ENCODE measurements at places on chromosomes 2 and 18.
A peak's percentile ranks its signal among the peaks of the same experiment; 100 is the strongest.

GRCh38 chr2:82795446-82795845 is 1663.6 kb downstream of the SUCLG1 start:
- DNase-seq = peak; percentile 82

- no peak for DNase-seq
These were observed 819.4 kb downstream of the DCDC2C start for GRCh38 chr2:4522498-4523421.

DNA sequence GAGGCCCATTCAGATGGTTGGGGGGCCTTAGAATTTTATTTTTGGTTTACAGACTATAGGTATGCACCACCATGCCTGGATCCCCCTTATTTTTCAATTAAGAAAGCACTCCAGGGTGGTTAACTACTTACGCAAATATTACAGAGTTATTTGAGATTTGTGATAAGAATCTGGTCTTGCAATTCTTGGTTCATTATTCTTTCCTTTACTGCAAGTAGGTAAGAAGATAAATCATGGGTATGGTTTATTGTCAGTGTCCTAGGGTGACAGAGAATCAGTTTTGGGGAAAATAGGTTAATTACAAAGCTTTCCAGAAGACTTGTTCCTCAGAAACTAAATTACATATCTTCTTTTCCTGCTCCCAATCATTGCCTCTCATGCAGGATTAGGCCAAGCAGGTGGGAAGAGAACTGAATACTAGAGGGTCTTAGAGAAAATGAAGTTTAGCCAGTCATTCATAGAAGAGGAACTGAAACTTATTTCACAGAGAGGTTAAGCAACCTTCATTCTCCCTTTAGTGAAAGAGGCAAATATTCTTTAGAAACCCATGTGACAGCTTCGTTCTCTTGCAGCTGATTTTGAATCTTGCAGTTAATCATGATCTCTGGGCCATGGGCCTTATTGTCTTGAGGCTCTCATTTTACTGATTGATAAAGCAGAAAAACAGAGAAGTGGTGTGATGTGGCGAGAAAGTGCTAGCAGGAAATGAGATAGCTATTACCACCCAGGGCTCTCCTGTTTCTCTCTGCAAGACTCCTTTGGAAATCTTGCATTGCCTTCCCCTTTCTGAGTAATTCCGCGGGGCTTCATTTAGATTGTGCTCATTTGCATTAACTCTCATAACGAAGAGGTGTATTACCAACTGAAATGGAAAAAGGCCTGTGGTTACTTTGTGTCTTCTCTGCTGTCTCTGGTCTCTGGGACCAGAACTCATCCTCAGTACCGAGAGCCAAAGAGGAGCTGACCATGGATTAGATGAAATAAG is 44.8 kb upstream of the ARHGAP25 start:
- no peak for DNase-seq

- no peak for DNase-seq
These were observed 40.2 kb downstream of the EPAS1 start for GRCh38 chr2:46337208-46337994.

- DNase-seq = no peak
These were observed 37.3 kb upstream of the ASPRV1 start for GRCh38 chr2:69998761-69999160.

GRCh38 chr2:25286723-25287483 is 54.8 kb downstream of the DNMT3A start:
- DNase-seq = no peak

GRCh38 chr2:216690853-216691741 is 4.3 kb downstream of the IGFBP5 start:
- peak; percentile 91 for DNase-seq

- DNase-seq = no peak
These were observed 23.3 kb downstream of the MARCHF7 start for GRCh38 chr2:159735648-159736047.

GRCh38 chr18:46226461-46226860 is 122.3 kb downstream of the HAUS1 start:
- DNase-seq = peak; percentile 80

DNA sequence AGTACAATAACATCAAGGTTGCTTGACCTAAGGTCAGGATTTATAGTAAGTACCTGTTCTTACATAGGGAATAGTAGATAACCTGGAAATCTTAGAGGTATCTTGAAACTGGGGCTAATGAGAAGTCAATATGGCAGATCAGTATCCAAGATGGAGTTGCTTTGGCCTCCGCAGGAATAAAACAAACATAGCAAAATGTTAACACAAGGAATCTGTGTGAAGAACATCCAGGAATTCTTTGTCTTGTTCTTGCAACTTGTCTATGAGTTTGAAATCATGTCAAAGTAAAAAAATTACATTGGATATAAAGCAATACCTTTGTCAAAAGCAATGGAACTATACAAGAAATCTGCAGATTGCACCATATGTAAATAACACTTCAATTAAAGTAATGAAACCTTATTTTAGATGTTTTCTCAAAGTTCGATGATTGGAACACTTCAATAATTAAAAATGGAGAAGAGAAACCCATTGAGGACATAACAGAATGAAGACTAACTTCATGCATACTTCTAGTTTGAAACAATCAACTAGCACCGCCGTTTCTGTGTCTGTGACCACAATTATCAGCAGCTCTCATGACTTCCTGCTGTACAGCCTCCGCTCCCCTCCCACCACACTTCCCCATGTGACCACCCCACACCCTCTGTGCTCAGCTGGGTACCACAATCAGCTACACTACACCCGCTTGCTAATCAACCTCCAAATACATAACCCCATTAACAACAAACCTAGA is 27.6 kb downstream of the C2orf76 start:
- DNase-seq = no peak

DNA sequence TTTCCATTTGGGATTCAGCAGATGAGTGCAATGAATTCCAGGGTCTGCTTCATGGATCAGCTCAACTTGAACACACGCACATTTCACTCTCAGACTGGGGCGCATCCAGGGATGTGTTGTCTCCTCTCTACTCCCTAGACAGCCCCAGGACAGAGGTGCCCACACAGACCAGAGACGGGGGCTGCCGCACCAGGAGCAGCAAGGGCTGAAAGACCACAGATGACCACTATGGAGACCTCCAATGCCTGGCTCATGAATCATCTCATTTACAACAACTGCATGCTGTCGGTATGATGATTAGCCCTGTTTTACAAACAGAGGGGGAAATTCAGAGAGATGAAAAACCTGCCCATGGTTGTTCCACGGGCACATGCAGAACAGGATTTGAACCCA is 63.1 kb downstream of the CYP26B1 start:
- no peak for DNase-seq

GRCh38 chr18:22033085-22033484 is 136.3 kb upstream of the GATA6 start:
- no peak for DNase-seq

DNA sequence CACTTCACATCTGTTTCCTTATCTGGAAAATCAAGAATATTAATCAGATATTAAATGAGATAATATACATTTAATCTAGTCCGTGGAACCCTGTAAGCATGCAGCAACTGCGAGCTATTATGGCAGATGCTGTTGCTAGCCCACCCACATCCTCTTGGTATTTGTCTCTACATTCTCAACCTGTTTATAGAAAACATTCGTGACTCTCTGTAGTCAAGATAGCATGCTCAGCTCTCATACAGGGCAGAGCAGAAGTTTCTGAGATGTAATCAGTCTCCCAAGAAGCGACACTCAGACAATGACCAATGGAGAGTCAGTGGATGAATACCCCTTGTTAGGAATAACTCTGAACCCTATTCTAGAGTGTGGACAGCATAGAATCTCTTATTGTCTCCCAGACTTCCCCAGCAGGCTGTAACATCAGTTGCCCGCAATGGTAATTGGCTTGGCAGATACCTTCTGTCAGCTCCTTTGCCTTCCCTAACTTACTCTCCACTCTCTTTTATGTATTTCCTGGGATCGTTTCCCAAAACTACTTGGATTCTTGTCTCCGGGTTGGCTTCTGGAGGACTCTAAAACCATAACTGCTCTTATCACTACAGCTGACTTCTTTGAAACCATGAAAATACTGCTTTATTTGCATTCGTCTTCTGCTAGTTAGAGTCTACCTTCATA is 400.7 kb upstream of the TNP1 start:
- no peak for DNase-seq

DNA sequence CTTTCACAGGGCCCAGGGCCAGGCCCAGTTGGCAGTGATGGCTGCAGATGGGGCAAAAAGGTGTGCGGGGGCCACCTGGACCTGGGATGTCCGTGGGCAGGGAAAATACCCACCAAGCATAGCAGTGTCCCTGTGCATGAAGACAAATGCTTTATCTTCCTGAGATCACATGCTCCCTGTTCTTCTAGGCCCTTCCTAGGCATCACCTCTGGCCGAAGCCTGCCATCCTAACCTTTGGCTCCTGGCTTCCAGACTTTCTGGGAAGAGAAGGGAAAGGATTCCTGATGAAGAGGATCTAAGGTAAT is 105.0 kb upstream of the SMAD2 start:
- DNase-seq = no peak

DNA sequence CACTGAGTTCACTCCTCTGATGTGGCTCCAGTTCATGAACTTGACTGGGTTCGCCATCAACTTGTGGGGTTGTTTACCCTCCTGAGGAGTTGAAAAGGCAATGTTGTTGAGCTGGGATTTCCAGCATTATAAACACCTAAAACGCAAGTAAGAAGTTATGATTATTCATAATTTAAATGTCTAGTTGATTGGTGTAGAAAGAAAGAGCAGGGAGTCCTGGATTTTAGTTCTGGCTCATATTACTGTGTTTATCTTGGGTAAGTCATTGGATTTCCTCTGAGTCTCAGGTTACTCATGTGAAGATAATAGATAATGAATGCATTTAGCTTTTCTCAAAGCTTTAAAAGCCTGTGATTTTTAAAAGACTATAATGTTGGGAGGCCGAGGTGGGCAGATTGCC is 438.0 kb upstream of the CDH20 start:
- no peak for DNase-seq

DNA sequence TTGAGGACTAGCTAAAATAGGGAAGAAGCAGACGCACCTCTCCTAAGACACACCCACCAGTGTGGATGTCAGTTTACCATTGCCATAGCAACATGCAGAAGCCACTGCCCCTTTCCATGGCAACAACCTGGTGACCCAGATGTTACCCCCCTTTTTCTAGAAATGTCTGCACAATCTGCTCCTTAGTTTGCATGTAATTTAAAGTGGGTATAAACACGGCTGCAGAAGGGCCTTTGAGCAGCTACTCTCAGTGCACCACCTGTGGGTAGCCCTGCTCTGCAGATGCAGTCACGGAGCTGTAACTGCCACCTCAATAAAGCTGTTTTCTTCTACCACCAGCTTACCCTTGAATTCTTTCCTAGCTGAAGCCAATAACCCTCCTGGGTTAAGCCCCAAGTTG is 87.1 kb downstream of the FBXO15 start:
- no peak for DNase-seq

DNA sequence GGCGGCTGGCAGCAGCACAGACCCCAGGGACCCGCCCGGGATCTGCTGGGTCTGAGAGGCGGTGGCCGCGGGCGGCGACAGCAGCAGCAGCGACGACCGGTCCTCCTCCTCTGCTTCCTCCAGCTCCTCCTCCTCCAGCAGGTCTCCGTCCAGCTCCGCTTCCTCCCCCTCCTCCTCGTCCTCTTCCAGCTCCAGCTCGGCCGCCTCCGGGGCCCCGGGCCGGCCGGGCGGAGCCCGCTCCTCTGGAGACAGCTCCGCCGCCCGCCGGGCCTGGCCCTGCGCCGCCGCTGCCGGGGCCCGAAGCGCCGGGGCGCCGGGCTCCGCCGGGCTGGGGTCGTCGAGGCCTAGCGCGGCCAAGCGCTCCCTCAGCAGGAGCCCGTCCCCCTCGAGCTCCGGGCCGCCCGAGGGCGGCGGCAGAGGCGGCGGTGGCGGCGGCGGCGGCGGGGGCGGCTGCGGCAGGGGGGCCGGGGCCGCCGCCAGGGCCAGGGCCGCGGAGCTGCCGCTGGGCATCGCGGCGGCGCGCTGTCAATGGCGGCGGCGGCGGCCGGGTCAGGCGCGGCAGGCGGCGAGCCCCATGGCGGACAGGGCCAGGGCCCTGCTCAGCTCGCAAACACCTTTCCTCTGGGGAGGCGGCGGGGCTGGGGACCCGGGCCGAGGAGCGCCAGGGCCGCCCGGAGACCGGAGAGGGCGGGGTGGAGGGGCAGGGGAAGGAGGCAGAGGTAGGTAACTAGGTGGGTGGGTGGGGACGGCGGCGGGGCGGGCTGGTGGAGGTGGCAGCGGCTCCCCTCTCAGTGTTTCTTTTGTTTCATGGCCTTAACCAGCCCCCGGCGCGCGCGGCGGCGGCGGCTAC is 445 bp downstream of the MEX3C start:
- DNase-seq = peak; percentile 57

DNA sequence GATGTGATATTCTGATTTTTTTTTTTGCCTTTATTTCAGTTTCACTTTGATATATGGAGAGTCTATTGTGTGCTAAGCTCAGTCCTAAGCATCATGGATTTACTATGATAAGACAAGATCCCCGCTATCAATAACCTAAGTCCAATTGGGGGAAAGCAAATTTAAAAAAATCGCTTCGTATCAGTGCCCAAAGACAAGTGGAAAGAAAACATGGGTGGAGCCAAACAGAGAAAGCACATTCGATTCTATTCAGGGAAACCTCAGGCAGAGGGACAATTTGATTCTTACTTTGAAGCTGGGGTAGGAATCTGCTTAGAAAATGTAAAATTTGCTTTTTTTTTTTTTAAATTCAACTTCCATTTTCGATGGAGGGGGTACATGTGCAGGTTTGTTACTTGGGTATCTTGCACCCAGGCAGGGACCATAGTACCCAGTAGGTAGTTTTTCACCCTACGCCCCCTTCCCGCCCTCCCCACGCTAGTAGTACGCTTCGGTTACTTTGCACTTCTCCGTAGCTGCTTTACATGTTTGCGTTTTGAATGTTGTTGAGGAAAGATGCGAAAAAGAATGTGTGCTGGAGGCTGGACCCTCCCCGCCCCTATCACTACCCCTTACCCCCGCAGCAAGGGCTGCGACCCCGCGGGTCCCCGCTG is 12.4 kb downstream of the KIF5C start:
- DNase-seq = no peak

DNA sequence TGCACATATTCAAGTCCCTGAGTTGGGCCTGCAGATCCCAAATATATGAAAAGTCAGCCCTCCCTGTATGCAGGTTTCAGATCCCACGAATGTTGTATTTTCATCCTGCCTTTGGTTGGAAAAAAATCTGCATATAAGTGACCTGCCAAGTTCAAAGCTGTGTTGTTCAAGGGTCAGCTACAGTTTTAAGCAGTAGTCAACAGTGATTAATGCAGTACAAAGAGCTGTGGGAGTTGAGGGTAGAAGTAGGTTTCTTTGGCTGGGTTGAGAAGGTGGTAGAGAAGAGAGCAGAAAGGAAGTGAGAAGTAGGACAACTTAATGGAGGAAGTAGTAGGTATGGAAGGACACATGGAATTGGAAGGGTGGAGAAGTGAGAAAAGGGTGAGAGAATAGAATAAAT is 127.9 kb downstream of the ANKRD44 start:
- DNase-seq = no peak

- DNase-seq = no peak
These were observed 264.2 kb downstream of the SS18 start for GRCh38 chr18:25825979-25826776.

GRCh38 chr2:148829618-148830017 is 45.4 kb upstream of the KIF5C start:
- DNase-seq = no peak

Measured in fibroblast of skin of right quadriceps (primary cell).